ENCODE measurements at places on chromosomes 11 and 22. TPM values are rescaled to one million over a fixed set of nuclear protein-coding genes. Genes with fewer than 3 reads are reported as not detected.
A peak's percentile ranks its signal among the peaks of the same experiment; 100 is the strongest.

DNA sequence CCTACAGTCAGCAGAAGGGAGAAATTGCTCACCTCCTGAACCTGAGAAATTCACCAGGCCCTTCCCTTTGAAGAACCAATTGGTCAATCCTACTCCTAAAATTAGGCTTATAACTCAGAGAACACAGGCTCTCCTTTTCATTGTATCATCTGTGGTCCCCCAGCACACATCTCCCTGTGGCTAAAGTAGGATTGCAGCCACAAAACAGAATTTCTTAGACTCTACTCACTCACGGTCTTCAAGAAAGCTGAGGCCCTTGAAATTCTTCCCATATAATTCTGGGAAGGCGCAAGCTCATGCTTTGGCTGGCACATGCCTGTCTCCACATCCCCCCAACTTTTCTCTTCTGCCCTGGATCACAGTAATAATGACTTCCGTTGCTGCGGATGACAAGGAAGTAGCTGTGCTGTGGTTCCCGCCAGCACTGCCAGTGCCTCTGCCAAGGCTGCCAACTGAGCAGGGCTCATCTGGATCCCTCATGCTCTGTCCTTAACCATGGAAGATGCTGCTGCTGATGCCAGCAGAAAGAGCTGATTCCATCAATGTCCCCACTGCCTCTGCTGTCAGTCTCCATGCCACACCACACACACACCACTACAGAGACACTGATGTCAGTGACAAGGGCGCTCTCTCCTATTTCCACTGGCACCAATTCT is 200.6 kb upstream of the POU2AF2 start:
- H3K36me3 ChIP-seq: no peaks in the 10 kb centered on the region
- no peaks in the 10 kb centered on the region for H3K4me1 ChIP-seq
- no peak overlapping the region for H3K27ac ChIP-seq
- H3K27me3 ChIP-seq: no peaks in the 10 kb centered on the region
- H3K4me3 ChIP-seq: no peak overlapping the region
- DNase-seq: no peak

- H3K4me3 ChIP-seq: no peak overlapping the region
- H3K36me3 ChIP-seq: no peaks in the 10 kb centered on the region
- no peak for DNase-seq
- no peaks in the 10 kb centered on the region for H3K4me1 ChIP-seq
These were observed 52.7 kb upstream of the CCND1 start for GRCh38 chr11:69588270-69588669.

DNA sequence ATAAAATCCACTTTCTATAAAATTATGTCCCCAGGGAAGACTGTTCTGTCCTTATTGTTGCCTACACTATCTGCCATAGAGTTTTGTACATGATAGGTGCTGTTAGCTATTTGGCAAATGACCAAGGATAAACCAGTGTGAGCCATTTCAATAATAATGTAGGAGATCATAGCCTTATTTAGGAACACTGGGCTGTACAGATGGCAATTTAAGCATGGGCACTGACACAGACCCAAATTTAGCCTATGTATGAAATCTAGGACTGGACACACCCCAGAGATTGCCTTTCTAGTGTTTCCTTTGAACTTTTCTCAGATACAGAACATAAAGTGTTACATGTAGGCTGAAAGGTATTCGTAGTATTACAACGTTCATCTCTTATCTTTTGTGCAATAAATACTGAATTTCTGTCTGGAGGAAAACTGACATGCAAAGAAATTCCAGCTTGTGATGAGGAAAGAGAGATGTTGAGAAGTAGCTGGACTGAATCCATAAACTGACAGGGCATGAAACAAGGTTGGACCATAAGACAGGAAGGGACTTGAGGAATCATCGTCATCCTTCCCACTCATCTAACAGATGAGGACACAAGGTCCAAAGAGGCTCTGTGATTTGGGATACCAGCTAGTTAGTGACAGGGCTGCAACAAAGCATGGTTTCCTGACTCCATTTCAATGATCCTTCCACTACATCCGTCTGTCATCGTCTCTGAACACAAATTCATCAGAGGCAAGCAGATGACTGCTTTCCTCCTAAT is 60.3 kb downstream of the TMPRSS5 start:
- H3K36me3 ChIP-seq: no peaks in the 10 kb centered on the region
- no peak overlapping the region for H3K4me3 ChIP-seq
- H3K27ac ChIP-seq: no peak overlapping the region
- H3K4me1 ChIP-seq: no peaks in the 10 kb centered on the region
- no peaks in the 10 kb centered on the region for H3K27me3 ChIP-seq

The DNAJB7 gene
- total RNA-seq: 5.2 TPM

GRCh38 chr22:25514436-25515180 is 49.9 kb upstream of the GRK3 start:
- H3K27me3 ChIP-seq: no peaks in the 10 kb centered on the region
- H3K27ac ChIP-seq: no peak overlapping the region
- H3K4me3 ChIP-seq: no peak overlapping the region
- no peaks in the 10 kb centered on the region for H3K4me1 ChIP-seq

- peaks cover 27% of the 10 kb centered on the region for H3K4me1 ChIP-seq
- peak overlapping the region; percentile 54 for H3K4me3 ChIP-seq
- no peaks in the 10 kb centered on the region for H3K27me3 ChIP-seq
- peak overlapping the region; percentile 86 for H3K27ac ChIP-seq
These were observed 731 bp downstream of the GSTP1 start for GRCh38 chr11:67584205-67584880.

DNA sequence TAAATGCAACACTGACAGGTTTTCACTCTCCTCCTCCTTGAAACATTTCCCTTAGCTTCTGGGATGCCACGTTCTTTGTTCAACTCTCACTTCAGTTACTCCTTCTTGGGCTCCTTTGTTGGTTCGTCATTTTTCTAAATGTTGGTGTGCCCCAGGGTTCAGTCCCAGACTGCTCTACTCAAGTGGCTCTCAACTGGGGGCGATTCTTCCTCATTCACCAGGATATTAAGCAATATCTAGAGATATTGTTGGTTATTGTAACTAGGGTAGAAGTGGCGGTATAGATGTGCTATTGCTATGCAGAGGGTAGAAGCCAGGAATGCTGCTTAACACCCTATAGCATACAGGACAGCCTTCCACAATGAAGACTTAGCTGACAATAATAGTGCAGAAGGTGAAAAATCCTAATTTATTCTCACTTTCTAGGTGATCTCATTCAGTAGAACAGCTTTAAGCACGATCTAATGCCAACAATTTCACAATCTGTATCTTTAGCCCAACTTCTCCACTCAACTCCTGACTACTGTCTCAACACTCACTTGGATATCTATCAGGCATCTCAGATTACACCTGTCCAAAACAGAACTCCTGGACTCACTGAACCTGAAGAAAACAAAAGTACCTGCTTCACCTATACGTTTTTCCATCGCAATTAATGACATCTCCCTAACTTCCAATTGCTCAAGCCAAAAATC is 4.6 kb downstream of the NUP160 start:
- H3K4me1 ChIP-seq: no peaks in the 10 kb centered on the region
- no peak overlapping the region for H3K27ac ChIP-seq
- H3K4me3 ChIP-seq: no peak overlapping the region
- no peak for DNase-seq

- DNase-seq: peak; percentile 49
- peak overlapping the region; percentile 92 for H3K4me3 ChIP-seq
- H3K27ac ChIP-seq: peak overlapping the region; percentile 90
- no peaks in the 10 kb centered on the region for H3K27me3 ChIP-seq
- peaks cover 18% of the 10 kb centered on the region for H3K36me3 ChIP-seq
These were observed 2.3 kb downstream of the ATM start for GRCh38 chr11:108224911-108225786.

The TMPRSS4 gene
- 274 TPM for total RNA-seq

The CYP2D6 gene
- total RNA-seq: 18.2 TPM

GRCh38 chr22:33969045-33969444 is 48.8 kb upstream of the LARGE1 start:
- no peaks in the 10 kb centered on the region for H3K36me3 ChIP-seq
- H3K27ac ChIP-seq: no peak overlapping the region
- no peaks in the 10 kb centered on the region for H3K27me3 ChIP-seq

DNA sequence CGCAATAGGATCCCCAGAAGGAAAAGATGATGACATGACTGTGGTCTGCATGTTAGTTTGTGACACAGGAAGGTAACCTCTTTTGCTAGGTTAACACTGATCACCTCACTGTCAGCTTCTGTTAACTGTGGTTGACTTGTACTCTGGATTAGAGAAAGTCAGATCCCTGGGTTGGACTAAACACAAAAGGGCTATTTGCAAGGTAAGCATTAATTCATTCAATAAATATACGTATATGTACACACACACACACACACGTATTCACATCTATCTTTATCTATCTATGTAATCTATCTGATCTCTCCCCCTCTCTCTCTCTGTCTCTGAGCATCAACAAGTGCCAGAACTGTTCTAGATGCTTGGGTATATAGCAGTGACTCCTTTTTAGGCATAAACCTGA is 136.1 kb upstream of the SNX19 start:
- no peak overlapping the region for H3K4me3 ChIP-seq
- DNase-seq: no peak
- H3K4me1 ChIP-seq: no peaks in the 10 kb centered on the region
- no peaks in the 10 kb centered on the region for H3K36me3 ChIP-seq
- H3K27me3 ChIP-seq: no peaks in the 10 kb centered on the region

- H3K27ac ChIP-seq: no peak overlapping the region
- H3K4me3 ChIP-seq: no peak overlapping the region
- H3K4me1 ChIP-seq: no peaks in the 10 kb centered on the region
- no peak for DNase-seq
These were observed 27.9 kb upstream of the SLC36A4 start for GRCh38 chr11:93225662-93226061.

- H3K4me1 ChIP-seq: peaks cover 4% of the 10 kb centered on the region
- H3K4me3 ChIP-seq: no peak overlapping the region
- H3K27ac ChIP-seq: no peak overlapping the region
These were observed 29.8 kb upstream of the CTSC start for GRCh38 chr11:88367310-88367709.

GRCh38 chr11:119421941-119422808 is 797 bp downstream of the THY1 start:
- no peak for DNase-seq
- H3K4me3 ChIP-seq: peak overlapping the region; percentile 33
- no peak overlapping the region for H3K27ac ChIP-seq
- H3K4me1 ChIP-seq: no peaks in the 10 kb centered on the region
- H3K27me3 ChIP-seq: no peaks in the 10 kb centered on the region
- H3K36me3 ChIP-seq: no peaks in the 10 kb centered on the region

DNA sequence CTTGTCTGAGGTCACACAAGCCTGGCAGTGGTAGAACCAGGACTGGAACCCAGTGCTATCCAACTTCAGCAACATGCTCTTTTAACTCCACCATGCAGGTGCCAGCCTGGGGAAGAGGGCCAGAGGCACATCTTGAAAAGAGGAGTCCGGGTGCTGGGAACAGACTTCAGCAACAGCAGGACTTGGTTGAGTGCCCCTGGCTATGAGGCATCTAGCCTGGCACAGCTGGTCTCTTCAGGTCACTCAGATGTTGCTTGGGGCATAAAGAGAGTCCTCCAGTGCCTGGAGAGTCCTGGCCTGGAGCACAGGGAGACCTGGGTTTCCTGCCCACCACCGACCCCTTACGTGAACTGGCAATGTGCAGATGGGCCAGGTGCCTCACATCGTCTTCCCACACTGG is 5.1 kb upstream of the CLCF1 start:
- H3K36me3 ChIP-seq: no peaks in the 10 kb centered on the region
- H3K27me3 ChIP-seq: no peaks in the 10 kb centered on the region
- no peak overlapping the region for H3K27ac ChIP-seq
- H3K4me1 ChIP-seq: peaks cover 13% of the 10 kb centered on the region
- DNase-seq: no peak

The SPINDOC gene
- 15.7 TPM for total RNA-seq

DNA sequence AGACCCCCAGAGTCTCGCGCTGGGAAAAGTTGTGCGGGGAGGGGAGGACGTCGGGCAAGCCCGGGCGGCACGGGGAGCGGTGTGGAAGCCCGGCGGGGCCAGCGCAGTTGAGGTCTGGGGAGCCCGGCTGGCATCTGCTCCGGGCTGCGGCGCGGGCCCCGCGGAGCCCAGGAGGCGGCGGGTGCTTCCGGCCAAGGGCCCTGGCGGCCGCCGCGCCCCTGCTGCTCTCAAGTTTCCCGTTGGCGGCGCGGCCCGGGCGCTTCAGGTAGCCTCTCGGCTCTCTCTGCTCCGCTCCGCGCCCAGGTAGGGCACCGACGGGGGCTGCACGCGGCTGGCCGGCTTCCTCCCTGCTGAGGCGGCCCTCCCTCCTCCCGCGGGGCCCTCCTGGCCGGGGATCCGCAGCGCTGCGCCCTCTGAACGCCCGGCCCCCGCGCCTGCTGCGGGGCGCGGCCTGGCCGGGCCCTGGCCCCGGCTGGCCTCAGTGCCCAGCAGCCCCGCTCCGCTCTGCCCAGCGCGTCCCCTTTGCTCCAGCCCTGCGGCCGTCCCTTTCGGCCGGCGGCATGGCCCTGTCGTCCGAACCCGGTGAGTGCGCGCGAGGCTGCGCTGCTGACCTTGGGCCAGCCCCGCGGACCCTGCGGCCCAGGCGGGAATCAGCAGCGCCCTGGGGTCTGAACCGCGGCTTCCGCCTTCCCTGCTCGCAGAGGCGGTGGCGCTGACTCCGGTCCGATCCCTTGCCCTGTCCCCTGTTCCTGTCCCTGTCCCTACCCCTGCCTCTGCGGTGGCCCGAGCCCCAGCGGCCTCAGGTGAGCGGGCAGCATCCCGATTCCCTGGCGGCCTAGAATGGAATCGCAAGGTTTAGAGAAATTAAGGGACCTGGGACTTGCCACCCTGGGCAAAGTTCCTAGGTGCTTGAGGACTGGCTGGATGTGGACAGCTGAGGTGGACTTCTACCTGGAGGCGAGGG is 4.3 kb upstream of the AMPD3 start:
- peak overlapping the region; percentile 74 for H3K4me3 ChIP-seq
- no peaks in the 10 kb centered on the region for H3K27me3 ChIP-seq
- no peaks in the 10 kb centered on the region for H3K36me3 ChIP-seq
- H3K27ac ChIP-seq: peak overlapping the region; percentile 84
- DNase-seq: peak; percentile 87
- peaks cover 13% of the 10 kb centered on the region for H3K4me1 ChIP-seq

The PLAAT5 gene
- not detected for total RNA-seq

The BRSK2 gene
- 0.35 TPM for total RNA-seq

The TSPAN4 gene
- total RNA-seq: 47.0 TPM

- H3K27ac ChIP-seq: no peak overlapping the region
- no peaks in the 10 kb centered on the region for H3K36me3 ChIP-seq
- H3K4me3 ChIP-seq: no peak overlapping the region
- no peaks in the 10 kb centered on the region for H3K4me1 ChIP-seq
- no peaks in the 10 kb centered on the region for H3K27me3 ChIP-seq
- peak; percentile 1 for DNase-seq
These were observed 9.7 kb upstream of the FXYD2 start for GRCh38 chr11:117834068-117834810.
